ENCODE measurements at places on chromosomes 6 and 20. TPM values are rescaled to one million over a fixed set of nuclear protein-coding genes. Genes with fewer than 3 reads are reported as not detected.

RRAGD gene
- 36.8 TPM for polyA plus RNA-seq

SLC35F1 gene
- polyA plus RNA-seq: 3.7 TPM

CAPN11 gene
- 0.20 TPM for polyA plus RNA-seq

F13A1 gene
- polyA plus RNA-seq: 20.1 TPM

GGTLC1 gene
- polyA plus RNA-seq: not detected

THBS2 gene
- 15.1 TPM for polyA plus RNA-seq

FAXC gene
- 4.3 TPM for polyA plus RNA-seq

VPS16 gene
- polyA plus RNA-seq: 43.5 TPM

OLIG3 gene
- polyA plus RNA-seq: not detected

GRCh38 chr6:109456710-109457561, 1.4 kb upstream of the MICAL1 start:
- no peak for DNase-seq

- no peak for DNase-seq
Observed at GRCh38 chr6:9704989-9705388, 709.9 kb downstream of the TFAP2A start.

GRCh38 chr6:119739769-119740168, 390.2 kb upstream of the MAN1A1 start:
- DNase-seq: no peak

DNA sequence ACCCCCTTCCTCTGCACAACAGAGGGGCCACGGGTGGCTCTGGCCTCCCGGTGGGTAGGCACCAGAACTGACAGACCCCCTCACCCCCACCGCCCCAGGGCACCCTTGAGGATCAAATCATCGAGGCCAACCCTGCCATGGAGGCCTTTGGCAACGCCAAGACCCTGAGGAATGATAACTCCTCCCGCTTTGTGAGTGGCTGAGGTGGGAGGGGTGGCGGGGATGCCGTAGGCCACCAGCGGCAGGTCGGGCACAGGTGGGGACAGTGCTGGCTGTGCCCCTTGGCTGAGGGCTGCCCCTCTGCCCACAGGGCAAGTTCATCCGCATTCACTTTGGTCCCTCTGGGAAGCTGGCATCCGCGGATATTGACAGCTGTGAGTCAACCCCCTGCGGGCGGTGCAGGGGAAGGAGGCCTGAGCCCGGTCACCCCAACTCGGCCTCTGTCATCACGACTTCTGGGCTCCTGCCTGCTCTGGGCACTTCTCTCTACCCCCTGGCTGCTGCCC, 29.1 kb downstream of the MYH7B start:
- DNase-seq: no peak

DNA sequence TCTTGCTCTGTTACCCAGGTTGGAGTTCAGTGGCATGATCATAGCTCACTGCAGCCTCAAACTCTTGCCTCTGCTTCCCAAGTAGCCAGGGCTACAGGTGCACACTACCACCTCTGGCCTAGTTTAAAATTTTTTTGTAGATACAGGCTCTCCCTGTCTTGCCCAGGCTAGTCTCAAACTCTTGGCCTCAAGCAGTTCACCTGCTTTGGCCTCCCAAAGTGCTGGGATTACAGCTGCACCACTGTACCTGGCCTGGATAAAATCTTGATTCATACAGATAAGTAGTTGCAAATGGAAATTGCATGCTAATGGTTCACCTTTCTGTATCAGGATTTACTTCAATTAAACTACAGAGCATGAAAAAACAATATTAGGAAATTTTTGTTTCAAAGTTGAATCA, 4.2 kb downstream of the CD2AP start:
- DNase-seq: no peak

- DNase-seq: no peak
Observed at GRCh38 chr6:21592953-21593352, 598 bp upstream of the SOX4 start.

DNA sequence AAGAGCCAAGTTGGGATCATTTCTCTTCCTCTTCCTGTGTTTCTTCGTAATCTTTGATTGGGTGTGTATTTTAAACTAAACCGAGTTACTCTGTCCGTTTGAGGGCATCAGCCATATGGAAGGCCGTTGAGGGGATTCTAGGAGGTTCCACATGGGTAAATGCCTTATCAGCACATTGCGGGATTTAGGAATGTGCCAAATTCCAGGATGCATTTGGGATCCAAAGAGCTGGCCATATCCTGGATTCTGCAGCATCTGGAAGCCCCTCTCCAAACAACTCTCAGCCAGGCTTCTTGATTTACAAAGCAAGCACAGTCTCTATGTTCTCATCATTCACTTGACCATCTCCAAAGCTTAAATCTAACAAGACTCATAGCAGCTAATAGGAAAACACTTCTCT, 67.6 kb upstream of the RIN2 start:
- DNase-seq: no peak

GRCh38 chr6:57822896-57823358, 505.5 kb downstream of the PRIM2 start:
- DNase-seq: no peak

- DNase-seq: no peak
Observed at GRCh38 chr20:37990571-37991151, 42.6 kb downstream of the TTI1 start.

- no peak for DNase-seq
Observed at GRCh38 chr6:168817558-168818159, 376.7 kb downstream of the SMOC2 start.

DNA sequence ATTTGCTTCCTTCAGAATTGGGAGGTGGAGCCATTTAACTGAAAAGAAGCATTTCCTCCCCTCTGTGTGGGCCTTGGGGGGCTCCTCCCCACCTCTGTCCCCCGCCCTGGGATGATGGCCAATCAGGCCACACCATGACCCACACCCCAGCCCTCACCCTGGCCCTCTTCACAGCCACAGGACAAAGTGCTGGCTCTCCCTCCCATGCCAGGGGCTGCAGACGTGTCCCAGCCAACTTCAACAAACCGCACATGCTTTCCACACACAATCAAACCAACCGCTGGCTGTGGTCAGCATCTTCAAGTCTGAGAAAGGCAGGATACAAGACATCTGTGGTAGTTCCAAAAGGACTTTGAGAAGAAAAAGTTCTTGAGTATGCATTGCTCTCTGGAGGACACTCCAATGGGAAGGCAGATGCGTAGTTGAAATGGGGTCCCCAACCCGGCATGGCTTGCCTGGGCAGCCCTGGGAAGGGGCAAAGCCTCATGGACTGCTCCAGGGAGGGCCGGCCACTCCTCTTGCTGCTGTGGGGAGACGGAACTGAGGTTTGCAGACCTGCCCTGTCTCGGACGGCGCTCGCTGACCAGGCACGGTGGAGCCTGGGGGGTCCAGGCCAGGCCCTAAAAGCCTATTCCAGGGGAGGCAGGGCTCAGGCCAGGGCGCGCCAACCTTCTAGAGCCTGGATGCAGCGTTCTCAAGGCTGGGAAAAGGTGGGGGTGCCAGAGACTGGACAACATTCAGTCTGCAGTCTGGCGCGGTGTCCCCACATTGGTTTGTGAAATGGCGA, 12.2 kb downstream of the TTLL2 start:
- peak; percentile 48 for DNase-seq
